Gastroesophageal sphincter (tissue), 4 donors: ENCODE measurements at places on chromosomes 1 and 21.

DNA sequence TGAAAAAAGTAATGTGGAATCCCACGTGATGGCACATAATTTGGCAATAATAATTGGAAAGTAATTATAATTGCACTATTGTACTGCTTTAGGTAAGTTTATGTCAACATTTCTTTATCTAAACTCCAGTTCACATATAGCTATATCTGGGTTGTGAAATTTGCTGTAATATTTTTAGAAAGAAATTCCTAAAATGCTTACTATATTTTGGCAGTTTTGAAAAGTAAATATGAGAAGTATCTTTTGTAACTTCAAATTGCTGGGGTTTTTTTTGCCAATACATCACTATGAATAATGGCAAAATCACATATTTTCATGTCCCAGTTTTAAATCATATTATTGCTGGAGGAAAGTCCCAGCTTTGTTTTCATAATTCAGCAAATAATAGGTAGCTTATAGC lies 197.5 kb downstream of the PDE4B start:
- no peak for ATAC-seq

DNA sequence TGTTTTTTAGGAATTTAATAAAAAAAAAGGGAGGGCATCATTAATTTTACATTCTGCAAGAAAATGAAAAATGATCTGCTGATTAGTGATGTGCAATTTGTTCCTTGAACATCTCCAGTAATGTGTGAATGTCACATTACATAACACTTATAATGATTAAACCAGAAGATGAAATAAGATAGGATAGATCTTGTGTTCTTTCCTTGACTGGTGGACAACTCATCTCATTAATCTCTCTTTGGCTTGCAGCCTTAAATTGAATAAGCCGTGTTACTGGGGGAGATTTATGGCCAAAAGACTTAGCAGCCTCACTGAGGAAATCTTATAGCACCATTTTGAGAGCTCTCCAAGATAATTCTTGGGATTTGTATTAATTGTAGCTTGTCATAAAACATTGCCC lies 217.2 kb downstream of the ST6GALNAC3 start:
- no peak for ATAC-seq

DNA sequence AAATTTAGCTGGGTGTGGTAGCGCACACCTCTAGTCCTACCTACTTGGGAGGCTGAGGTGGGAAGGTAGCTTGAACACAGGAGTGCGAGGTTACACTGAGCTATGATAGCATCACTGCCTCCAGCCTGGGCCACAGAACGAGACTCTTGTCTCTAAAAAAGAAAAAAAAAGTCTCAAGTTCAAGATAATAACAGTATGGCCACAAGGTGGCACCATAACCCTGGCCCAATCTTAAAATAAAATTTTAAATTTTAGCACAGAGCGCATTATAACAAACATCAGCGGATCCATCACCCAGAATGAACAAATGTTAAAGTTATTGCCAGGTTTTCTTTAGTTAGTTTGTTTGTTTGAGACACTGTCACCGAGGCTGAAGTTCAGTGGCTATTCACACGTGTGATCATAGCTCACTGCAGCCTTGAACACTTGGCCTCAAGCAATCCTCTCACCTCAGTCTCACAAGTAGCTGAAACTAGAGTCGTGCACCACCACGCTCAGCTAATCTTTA lies 2.9 kb upstream of the HTR6 start:
- ATAC-seq = no peak

DNA sequence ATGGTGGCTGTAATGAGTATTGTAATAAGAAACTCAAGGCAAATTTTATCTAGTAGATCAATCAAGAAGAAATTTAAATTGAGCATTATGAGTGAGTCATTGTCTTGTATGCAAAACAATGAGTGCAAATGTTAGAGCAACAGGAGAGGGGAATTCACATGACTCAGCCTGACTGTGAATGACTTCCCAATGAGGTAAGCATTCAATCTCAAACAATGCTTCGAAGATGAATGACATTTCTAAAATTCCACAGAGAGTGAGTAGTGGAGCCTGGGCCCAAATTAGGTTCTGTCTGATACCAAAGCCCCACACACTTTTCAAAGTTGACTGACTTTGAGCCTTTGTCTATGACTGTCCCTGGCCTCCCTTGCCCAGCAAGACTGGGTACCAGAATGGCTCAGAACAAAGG lies 738.0 kb downstream of the PTPRU start:
- ATAC-seq = no peak

DNA sequence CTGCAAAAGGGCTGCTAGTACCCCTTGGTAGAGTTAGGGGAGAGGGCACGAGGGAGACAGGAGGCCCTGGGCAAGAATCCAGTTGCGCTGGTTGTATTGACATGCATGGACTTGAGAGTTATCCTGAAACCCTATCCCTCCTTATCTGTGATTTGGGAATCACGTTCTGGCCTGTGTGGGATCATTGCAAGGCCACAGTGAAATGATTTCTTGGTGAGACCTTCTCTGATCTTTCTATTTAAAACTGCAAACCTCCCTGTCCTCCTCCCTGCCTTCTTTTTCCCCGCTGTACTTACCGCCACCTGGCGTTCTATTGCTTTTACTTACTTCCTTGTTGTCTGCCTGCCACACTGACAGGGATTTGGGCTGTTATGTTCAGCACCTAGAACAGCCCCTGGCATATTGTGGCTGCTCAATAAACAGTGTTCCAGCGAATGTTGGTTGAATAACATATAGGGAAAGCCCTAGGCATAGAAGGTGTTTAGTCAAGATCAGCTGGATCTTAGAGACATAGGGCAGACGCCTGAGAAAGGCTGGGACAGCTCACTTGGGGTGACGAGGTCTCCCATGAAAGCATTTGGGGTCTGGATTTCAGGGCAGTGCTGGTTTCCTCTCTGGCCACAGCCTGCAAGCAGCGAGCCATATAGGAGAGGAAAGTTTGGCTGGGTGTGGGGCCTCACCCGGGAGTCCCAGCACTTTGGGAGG lies 25.6 kb downstream of the ALPL start:
- no peak for ATAC-seq

DNA sequence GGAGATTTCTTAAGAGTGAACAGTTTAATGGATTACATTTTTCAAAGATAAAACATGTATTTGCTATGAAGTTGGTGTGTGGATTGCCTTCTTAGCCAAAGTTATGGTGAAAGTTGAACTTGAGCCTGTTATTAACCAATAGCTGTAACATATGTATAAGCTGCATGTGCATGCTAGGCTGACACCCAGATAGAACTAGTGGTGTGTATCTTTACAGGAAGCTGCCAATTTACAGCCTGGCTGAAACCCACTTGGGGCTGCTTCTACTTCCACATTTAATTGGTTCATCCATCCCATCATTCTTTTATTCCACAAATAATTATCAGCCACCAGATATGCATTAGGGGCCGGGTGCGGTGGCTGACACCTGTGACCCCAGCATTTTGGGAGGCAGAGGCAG lies 3.3 kb downstream of the PLA2G5 start:
- ATAC-seq = no peak

DNA sequence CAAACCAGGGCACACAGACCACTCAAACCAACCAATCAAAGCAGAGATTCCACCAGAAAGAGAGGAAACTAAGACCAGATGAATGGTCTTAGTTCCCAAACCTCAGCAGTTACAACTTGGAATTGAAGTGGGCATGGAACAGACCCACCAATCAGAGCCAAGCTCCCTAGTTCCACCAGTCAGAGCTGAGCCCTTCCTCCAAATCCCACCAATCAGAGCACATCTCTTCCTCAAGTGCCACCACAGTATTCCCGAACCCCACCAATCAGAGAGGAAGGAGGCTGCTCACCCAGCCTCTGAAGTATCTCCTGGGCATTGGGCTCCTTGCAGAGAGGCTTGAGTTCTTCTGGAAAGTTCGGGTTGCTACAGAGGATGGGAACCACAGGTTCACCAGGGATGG lies 1.4 kb downstream of the GUCA2A start:
- no peak for ATAC-seq

DNA sequence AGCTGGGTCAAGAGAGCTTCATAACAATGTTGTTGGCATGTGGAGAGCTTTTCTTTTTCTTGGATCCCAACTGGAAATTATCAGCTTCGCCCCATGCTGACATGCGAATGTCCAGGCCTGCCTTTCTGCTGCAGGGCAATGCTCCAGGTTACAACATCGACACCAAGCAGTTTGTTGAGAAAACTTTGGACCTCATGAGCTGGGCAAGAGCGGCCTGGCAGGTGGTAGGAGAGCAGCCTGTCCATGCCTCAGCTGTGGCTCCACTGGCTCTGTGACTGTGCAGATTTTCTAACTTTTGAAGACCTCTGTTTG lies 41.4 kb downstream of the MTARC1 start:
- ATAC-seq = no peak

DNA sequence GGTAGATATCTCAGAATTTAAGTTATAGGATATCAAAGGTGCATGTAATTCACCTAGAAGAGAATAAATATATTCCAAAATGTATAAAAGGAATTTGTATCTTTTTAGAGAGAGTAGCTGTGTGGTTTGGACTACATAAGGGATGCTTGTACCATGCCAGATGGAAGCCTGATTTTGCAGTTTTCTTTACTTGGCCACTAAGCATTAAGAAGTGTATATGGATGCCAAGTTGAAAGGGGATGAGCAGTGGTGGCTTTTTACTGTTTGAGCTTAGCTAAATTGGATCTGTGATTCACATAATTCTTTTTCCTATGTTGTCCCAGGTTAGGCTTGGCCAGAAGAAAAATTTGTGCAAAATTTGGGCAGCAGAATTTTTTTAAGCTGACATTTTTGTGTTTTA lies 43.5 kb upstream of the TTLL7 start:
- ATAC-seq = no peak

DNA sequence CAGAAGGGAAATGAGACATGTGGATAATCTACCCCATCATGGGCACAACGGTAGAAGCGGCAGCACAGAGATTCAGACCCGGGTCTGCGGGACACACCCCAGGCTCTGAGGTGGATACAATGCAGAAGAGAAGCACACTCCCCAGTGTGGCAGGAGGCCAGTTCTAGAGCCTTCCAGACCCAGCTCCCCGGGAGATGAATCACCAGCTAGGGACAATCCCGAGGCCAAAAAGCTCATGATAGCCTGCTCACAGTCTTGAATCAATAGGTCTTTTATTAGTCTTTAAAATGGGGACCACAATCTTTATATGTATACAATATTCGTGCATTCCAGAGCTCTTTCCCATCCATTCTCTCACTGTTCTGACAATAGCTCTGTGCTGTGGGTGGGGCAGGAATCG lies 57.3 kb upstream of the DIRAS3 start:
- ATAC-seq = no peak

GRCh38 chr21:35428001-35428320 lies 378.9 kb upstream of the RUNX1 start:
- peak; percentile 81 for ATAC-seq

GRCh38 chr1:28447679-28448078 lies 58.2 kb upstream of the RCC1 start:
- no peak for ATAC-seq

DNA sequence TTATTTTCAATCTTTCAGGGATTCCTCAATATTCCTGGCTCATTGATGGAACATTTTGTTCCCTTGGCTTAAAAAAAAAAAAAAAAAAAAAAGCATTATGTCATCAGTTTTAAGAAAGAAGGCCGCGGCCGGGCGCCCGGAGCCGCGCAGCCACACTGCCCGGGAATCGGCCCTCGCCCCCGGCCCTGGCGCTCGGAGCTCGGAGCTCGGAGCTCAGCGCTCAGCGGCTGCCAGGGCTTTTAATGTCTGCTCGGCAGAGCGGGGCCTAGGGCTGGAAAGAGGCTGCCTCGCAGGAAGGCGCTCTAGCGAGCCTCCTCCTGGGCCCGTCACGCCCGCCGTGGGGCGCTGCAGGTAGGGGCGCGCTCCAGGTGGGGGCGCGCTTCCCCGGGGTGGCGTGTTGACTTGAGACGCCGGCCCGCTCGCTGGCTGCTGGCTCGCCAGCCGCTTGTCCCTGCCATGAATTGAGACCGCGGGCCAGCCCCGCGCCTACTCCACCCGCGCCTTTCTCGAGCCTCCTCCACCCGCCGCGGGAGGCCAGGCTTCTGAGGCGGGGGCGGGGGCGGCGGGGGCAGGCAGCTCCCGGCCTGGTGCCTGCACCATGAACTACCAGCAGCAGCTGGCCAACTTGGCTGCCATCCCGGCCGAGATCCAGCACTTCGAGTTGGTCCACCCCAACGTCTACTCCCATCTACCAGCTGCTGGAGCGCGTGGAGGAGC lies 5.4 kb upstream of the TDRD5 start:
- peak; percentile 70 for ATAC-seq

GRCh38 chr1:12166834-12167492 lies at the start of gene TNFRSF1B:
Gene TNFRSF1B (plus strand): TSS chr1:12166991. CDS start chr1:12167092, 101 bp downstream.
- ATAC-seq = peak; percentile 77

GRCh38 chr1:60866917-60867531 lies 215.3 kb upstream of the NFIA start:
- no peak for ATAC-seq

DNA sequence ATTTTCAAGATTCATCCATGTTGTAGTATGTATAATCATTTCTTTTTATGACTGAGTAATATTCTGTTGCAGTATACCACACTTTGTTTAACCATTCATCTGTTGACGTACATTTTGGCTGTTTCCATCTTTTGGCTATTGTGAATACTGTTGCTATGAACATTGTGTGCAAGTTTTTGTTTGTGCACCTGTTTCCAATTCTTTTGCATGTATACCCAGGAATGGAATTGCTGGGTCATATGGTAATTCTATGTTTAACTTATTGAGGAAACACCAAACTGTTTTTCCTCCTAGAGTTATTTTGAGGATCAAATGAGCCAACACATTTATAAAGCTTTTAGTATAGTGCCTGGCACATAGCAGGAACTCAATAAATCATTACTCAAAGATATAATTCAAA lies 49.2 kb upstream of the MAN1A2 start:
- no peak for ATAC-seq

- no peak for ATAC-seq
Measured at GRCh38 chr1:74652711-74653139, 20.9 kb downstream of the ERICH3 start.

DNA sequence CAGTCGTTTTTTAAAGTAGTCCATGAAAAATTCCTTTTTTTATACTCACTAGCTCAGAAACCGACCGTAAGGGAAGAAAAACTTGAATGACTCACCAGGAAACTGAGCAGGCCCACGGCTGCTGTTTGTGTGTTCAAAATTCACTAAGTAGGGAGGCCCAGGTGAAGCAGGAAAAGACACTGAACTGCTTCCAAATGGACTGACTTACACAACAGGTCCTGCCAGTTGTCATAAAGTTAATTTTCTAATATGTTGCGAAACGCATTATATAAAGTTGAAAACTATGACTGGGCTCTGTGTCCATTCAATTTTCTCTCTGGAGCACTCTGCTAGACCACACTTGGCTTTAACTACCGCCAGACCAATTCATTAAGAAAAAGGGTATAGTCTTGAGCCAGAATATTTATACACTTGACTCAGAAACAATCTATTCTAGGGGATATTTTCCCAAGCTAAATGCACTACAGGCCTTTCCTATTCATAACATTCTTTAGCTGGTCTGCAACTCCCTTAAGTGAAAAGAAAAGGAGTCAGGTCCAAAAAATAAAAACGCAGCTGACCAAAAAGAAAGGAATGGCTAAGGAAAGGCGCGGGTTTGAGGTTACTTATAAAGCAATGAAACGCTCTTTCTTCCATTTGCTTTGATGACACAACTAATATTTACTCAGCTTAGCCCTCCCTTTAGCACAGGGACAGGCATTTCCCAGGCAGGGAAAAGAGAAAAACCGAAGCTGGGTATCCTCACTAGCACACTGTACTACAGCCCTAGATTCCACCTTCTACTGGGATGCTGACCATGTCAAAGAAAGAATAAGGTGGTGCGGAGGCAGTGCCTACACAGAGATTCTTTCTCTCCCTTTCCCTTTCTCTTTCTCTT lies 306.3 kb upstream of the ESRRG start:
- ATAC-seq = peak; percentile 90
